ENCODE measurements at places on chromosomes 5 and 9.

DNA sequence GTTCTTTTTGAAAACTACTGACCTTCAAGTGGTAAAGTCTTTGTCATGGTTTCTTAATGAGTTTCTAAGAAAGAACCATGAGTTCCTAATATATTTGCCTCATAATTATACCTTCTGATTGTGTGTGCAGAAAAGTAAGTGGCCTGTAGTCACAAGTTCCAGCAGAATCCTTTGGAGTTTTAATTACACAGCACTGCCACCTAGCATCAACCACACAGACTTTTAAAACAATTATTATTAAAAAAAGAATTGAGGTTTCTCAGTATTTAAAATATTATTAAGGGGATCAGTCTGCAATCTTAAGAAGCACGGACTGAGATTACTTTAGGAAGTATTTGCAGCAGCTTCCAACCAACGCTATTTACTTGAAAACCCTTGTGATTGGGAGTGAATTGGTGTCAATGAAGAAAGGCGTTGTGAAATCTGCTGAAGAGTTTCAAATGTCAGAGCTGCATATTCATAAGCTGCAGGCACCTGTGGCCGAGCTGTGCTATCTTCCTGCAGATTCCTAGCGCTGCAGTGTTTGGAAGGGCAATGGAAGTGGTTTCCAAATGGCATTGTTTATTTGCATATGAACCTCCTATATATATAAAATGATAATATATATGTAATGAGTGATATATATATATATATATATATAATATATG lies 1074.2 kb upstream of the WWC1 start:
- no peak for DNase-seq

GRCh38 chr9:123339666-123340510 lies 16.1 kb upstream of the CRB2 start:
- DNase-seq: no peak

GRCh38 chr9:113463418-113464285 lies at the start of gene RGS3:
Gene RGS3, plus strand, starts transcription at chr9:113463727. Its CDS starts 76 bp downstream, at chr9:113463803.
- DNase-seq: no peak

DNA sequence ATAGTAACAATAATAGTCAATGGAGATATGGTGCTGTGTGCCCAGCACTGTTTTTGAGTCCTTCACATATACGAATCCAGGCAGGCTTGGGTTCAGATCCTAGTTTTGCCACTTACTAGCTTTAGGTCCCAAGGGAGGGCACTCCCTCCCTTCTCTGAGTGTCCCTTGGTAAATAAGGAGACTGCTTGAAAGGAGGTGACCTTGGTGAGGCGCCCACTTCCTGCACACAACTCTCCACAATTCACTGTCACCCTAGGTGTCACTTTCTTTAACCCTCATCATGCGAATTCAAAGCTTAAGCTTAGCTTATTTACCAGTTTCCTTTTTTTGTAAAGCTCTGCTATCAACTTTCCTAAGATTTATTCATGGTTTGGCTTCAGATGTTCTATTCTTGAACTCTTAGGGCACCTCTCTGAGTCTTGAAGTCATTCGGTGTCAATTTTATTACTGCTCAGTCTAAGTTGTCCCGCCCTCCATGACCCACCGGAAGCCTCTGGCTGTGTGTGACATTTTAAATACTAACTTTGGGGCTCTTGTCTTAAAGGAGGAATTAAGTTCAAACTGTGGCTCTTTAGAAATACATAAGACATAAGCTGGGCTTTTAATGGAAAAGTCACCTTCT lies 170.7 kb upstream of the ZNF618 start:
- DNase-seq: no peak

GRCh38 chr5:68776381-68776780 lies 317.4 kb upstream of the SLC30A5 start:
- no peak for DNase-seq

GRCh38 chr9:79165020-79165780 lies 406.6 kb upstream of the TLE4 start:
- DNase-seq: no peak

GRCh38 chr5:179222246-179223017 lies 122.8 kb downstream of the ADAMTS2 start:
- DNase-seq: no peak

- DNase-seq: no peak
Observed at GRCh38 chr9:127187231-127187956, 65.0 kb upstream of the ANGPTL2 start.

DNA sequence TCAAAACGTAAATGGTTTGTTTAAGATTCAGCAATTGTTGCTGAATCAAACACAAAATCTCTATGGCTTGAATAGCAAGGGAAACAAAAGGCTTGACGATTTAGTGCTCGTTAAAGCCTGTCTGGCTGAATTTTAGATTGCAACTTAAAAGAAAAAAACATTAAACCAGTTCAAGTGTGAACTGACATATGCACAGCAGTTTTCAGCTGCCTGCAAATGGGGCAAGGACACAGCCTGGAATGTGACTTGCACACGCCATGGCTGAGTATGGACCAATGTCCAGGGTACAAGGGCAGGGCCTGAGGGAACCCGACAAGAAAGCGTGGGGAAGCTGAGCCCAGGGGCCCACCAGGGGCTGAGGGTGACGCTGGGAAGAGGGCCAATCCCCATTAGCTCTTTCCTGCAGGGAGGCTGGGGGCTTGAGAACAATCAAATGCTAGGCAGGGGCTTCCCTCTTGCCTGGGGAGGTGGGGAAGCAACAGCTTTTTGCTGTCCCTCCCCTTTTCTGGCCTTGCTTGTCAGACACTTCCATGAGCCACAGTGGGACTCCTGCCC lies 89.6 kb upstream of the LRRTM2 start:
- peak; percentile 18 for DNase-seq

DNA sequence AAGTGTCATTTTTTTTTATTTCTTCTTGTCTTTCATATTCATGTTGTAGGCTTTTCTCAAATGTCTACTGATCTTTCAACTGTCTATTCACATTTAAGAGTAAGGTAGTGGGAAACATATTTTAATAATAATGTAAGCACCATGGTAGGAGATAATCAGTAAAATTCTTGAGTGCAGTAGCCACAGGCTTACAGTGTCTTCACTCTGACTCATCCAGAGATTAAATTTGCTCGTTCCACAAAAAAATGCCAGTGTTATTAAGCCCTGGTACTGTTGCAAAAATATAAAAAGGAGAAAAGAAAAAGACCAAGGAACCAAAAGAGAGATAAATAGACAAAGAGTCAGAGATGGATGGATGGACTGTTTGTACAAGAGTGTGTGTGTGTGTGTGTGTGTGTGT lies 43.0 kb downstream of the PARP8 start:
- no peak for DNase-seq

GRCh38 chr9:72574156-72574810 lies 52.9 kb downstream of the TMC1 start:
- DNase-seq: no peak

- no peak for DNase-seq
Observed at GRCh38 chr5:78554670-78555069, 93.9 kb downstream of the LHFPL2 start.

DNA sequence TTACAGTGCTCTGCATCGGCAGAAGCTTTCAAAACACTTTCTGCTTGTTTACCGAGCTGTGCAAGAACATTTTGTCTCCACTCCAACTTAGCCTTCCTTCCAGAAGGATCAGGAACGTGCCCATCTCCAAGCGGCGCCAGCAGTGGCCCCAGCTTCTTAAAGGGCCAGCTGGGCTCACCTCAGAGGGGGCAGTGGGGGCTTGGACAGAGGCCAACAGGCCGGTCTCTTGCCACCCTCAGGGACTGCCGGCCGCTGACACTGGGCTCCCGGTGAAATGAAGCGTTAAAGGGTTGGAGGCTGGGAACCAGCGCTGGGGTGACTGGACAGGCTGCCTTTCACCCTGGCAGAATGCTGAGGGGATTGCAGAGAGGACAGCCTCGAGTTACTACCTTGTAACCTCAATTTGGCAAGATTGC lies 67.0 kb upstream of the RNU6ATAC start:
- no peak for DNase-seq

DNA sequence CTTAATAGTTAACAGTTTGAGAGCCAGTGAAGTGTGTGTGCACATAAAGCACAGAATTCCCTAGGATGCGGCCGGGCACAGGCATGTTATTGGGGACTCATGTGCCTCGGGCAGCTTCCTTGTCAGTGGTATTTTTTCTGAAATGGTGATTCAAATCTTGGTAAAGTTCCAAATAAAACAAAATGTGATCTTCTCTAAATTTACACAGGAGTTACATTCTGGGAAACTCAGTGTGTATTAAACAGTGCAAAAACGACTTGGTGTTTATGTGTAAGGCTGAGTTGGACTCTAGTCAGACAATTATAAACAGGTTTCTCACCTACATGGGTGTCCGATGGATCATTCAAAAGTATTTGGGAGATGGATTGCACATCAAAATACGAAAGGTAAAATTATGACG lies 48.9 kb downstream of the BOD1 start:
- no peak for DNase-seq

- no peak for DNase-seq
Observed at GRCh38 chr9:15246708-15247107, 60.3 kb downstream of the TTC39B start.

DNA sequence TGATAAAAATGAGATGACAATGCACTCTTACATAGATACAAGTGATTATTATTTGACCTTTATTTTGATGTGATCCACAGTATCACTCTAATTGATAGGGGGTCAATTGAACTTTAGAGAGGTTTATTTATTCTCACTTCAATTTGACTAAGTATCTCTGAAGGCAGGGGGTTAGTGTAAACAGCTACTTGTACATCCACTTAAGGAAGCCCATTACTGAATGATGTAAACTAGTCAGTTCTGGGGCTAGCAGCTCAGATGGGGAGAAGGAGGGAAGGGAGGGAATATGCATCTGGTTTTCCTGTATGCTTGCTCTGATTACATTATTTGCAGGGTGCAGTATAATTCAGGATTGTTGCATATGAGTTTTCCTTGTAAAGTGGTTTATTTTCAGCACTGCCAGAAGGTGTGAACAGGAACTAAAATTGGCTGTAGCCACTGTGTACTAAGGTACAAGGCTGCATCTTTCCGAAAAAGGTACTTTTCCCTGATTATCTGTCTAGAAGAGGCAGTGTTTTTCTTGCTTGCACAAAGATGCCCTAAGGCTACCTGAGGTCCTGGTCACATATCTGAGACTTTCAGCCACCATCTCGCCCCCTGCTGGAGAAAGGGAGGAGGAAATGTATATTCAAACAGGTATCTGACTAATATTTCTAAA lies 51.2 kb downstream of the MRPS27 start:
- DNase-seq: no peak
